ENCODE measurements at places on chromosomes 16 and 17. TPM values are rescaled to one million over a fixed set of nuclear protein-coding genes. Genes with fewer than 3 reads are reported as not detected.

The KRTAP4-11 gene
- total RNA-seq: not detected

The KRTAP1-5 gene
- 0.29 TPM for total RNA-seq

The BANP gene
- 21.1 TPM for total RNA-seq

The IRX5 gene
- 3.2 TPM for total RNA-seq

The TBX21 gene
- total RNA-seq: not detected

The NLRC3 gene
- 7.6 TPM for total RNA-seq

The SOX9 gene
- total RNA-seq: 6.9 TPM

The CRYBA1 gene
- not detected for total RNA-seq

The GAST gene
- not detected for total RNA-seq

The TLCD2 gene
- total RNA-seq: 0.78 TPM

The CSH2 gene
- not detected for total RNA-seq

The HID1 gene
- 30.6 TPM for total RNA-seq

The DNAI2 gene
- not detected for total RNA-seq

The TBC1D28 gene
- not detected for total RNA-seq

The TBC1D3 gene
- not detected for total RNA-seq

The KIF18B gene
- 6.8 TPM for total RNA-seq

The NTN1 gene
- 0.82 TPM for total RNA-seq

- no peak for DNase-seq
Observed at GRCh38 chr16:67278773-67279295, 498 bp upstream of the PLEKHG4 start.

- no peak for DNase-seq
Observed at GRCh38 chr16:28496844-28497243, 2.4 kb downstream of the APOBR start.

GRCh38 chr17:35740997-35741931 is 9.8 kb downstream of the RASL10B start:
- DNase-seq: no peak

DNA sequence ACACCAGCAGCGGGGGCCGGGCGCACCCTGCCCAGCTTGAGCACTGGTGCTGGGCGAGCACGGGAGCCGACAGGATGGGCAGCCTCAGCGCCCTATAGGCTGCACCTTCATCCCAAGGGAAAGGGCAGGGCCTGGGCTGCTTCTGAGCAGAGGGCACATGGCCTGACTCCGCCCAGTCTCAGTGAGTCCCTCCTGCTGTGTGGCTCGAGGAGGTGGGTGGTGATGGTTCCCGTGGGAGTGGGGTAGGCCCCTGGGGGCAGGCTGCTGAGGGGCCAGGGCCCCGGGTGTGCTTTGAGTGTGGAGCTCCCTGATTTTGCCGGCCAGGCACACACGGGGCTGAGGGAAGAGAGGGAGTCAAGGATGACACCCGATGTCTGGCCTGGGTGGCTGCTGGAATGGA is 37.9 kb downstream of the TSC2 start:
- no peak for DNase-seq

GRCh38 chr17:1830288-1830687 is 483 bp downstream of the RPA1 start:
- DNase-seq: no peak

GRCh38 chr17:81365601-81366585 is 29.4 kb upstream of the BAHCC1 start:
- DNase-seq: no peak

GRCh38 chr17:58822148-58823050 is 66.7 kb downstream of the PPM1E start:
- no peak for DNase-seq

GRCh38 chr16:89054261-89054661 is 39.4 kb upstream of the ACSF3 start:
- DNase-seq: no peak

- DNase-seq: no peak
Observed at GRCh38 chr16:79602628-79603014, 2.1 kb upstream of the MAF start.

DNA sequence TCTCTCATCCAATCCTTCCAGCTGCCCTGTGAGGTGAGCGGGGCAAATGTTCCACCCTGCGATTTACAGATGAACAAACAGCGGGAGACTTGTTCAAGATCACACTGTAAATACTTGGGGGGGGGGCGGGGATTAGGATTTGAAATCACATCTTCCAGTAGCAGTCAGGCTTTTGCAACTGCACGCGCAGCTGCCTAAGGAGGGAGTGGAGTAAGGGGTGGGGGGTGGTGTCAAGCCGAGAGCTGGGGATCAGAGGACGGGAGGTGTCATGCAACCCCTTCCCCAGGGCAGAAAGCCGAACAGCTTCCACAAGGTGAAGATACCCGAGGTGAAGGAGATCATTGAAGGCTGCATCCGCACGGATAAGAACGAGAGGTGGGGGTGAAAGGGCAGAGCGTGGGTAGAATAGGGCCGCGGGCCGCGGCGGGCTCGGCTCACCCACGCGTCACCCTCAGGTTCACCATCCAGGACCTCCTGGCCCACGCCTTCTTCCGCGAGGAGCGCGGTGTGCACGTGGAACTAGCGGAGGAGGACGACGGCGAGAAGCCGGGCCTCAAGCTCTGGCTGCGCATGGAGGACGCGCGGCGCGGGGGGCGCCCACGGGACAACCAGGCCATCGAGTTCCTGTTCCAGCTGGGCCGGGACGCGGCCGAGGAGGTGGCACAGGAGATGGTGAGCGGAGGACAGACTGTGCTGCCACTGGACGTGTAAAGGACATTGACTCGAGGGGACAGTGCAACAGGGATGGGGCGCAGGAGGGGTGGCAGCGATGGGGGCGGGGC is 4.6 kb downstream of the WNK4 start:
- no peak for DNase-seq

DNA sequence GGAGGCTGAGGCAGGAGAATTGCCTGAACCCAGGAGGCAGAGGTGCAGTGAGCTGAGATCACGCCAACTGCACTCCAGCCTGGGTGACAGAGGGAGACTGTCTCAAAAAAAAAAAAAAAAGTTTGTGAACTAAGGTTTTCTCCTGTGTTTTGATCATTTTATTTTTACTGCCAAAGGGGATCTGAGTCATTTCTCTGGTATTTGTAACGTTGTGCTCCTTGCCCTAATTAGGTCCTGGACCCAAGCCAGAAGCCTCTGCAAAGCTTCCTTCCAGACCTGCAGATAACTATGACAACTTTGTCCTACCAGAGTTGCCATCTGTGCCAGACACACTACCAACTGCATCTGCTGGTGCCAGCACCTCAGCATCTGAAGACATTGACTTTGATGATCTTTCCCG is 32.1 kb downstream of the IST1 start:
- peak; percentile 89 for DNase-seq

DNA sequence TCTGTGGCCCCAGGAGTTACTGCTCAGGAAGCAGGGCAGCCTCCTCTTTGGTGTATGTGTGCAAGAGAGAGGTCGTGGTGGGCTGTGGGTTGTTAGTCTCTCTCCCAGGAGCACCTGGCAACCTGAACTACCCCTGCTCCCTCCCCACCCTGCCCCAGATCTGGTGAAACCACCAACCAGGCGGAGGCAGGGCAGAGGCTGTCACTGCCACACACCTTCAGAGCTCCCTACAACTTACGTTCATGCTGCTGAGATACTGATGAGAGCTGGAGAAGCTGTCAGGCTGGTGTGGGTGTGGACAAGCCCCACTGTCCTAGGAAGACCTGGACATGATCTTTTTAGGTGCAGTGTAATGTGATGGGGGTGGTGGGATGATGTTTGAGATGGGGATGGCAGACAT is 24.3 kb downstream of the GOSR2 start:
- DNase-seq: no peak

GRCh38 chr16:56609463-56609921 is 1.1 kb downstream of the MT2A start:
- DNase-seq: no peak

- no peak for DNase-seq
Observed at GRCh38 chr17:58621174-58621573, 70.7 kb downstream of the TEX14 start.

GRCh38 chr17:68576137-68576536 is 25.0 kb downstream of the FAM20A start:
- DNase-seq: no peak

DNA sequence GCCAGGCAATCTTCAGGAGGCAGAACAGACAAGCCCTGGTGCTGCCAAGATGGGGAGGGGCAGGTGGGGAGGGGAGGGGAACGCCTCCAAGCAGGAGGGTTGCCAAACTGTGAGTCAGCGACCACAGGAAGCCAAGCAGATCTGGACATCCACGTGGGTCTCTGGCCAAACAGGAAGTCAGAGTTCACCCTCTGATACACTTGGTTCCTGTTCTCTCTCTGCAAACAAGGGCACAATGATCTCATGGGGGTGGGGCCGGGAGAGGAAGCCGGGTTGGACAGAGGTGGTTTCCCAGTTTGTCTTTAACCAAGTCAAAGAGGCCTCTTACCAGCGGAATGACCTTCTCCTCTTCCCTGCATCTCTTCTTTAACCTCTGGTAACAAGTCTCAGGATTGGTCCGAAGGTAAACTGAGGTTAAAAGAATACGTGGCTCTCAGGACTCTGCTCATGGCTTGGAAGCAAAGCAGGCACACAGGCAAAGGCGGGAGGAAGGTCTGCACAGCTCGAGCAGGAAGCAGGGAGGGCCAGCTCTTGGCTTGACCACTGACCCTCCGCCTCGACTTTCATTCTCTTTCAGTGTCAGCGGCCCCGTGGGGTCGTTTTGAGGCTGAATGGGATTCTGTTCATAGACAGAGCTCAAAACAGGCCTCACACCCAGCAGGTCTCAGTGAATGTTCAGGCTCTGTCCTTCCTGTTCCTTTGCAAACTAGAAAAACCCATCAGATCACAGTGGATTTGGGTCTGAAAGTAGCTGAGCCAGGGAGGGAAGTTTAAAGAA is 32.9 kb downstream of the TK2 start:
- peak; percentile 98 for DNase-seq

DNA sequence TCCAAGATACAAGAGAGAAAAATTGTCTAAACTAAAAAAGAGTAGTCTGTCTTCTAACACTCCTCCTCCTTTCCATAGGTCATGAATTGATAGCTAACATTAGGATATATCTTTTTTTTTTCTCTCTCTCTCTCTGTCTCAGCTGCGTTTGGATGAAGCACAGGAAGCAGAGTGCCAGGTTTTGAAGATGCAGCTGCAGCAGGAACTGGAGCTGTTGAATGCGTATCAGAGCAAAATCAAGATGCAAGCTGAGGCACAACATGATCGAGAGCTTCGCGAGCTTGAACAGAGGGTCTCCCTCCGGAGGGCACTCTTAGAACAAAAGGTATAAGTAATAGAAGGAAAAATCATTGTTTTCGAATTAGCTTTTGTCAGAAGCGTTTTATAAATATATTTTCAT is 32.9 kb downstream of the ABHD15 start:
- DNase-seq: no peak

DNA sequence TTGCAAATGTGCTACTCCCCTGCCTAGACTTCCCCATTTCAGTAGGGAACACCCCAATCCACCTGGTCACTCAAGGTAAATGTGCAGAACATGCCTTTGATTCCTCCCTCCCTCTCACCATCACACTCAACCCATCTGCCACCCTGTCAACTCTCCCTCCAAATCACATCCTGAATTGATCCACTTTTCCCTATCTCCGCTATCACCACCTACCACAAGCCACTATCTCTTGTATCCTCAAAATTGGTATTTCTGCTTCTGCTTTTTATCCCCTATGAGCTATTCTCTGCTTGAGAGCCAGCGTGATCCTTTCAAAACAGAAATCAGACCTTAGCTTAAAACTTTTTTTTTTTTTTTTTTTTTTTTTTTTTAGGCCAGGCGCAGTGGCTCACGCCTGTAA is 5.4 kb upstream of the NOL11 start:
- no peak for DNase-seq

DNA sequence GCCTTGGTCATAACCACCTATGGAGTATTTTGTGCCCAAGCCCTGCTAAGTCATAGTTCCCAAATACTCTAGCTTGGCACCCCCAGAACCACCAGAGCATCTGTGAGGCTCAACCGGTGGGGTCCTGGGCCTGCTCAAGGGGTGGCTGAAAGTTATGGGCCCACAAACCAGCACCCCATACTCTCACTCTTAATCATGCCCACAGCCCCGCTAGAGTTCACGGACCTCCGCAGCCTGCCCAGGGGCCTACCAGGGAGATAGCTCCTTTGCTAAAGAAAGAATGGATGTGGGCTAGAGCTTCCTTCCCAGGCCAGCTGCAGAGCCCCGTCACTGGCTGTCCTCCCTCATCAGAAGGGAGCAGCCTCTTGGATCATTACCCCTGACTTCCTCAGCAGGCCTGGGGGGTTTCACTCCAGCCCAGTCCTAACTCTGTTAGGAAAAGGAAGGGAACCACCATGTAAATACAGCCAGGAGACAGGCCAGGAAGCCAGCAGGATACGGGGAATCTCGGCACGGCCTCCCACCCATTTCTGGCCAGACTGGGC is 1.4 kb downstream of the GIT1 start:
- DNase-seq: no peak

DNA sequence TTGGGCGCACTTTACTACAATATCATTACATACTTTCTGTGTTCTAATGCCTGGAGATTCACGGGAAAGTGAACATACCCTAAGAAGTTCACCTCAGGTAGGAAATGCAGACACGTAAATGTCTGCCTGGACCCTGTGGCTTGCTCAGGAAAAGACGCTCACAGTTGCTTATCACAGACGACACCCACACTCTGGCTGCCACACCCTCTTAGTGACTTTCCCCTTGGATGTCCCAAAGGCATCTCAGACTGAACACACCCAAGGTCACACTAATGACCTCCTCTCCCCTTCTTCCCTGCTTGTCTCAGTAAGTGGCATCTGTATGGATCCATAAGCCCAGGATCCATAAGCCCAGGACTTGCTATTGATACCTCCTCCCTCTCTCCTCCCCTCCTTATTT is 32.6 kb downstream of the CDRT15 start:
- DNase-seq: no peak

GRCh38 chr17:64632606-64633005 is 29.5 kb downstream of the SMURF2 start:
- DNase-seq: no peak

- DNase-seq: no peak
Observed at GRCh38 chr16:87621976-87622713, 19.8 kb downstream of the JPH3 start.

- no peak for DNase-seq
Observed at GRCh38 chr17:43832976-43833829, at the start of gene MPP3. Gene MPP3 (minus strand): TSS chr17:43833146. CDS start chr17:43831906, 1,240 bp downstream.
